Caudate nucleus (tissue), 63 donors: ENCODE measurements at places on chromosomes 5 and 9.

DNA sequence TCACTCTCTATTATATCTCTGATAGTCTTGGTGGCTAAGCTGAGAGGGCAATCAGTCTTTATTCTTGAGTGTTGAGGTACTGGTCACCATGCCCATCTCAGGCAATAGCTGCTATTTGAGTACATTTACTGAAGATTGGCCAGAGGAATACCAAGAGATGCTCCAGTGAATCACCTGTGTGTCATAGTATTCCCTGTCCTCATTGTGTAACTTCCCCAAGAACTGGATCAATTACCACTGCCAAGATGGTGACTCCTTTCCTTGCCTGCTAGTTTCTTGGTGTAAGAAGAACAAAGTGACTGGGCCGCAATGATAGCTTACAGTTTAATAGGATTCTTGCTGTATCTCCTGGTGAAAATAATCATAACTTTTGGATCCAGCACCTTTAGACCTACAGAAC is 418.7 kb upstream of the KIF2A start:
- DNase-seq, result no peak

DNA sequence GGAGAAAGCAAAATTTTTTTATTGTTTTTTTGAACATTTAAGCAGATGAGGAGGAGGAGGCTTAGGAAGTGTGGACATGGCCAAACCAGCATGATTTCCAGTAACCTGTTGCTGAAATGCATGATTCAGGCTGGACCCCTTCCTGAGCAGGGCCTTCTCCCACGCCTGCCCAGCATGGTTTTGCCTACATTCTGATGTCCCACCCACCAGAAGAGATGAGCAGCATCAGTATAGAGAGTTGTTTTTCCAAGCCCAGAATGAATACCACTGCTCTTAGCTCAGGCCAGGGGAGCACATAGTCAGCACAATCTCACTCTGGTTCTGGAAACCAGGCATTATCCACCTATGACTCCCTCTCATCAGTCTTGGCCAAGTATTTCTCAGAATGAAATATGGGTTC is 90.1 kb downstream of the PAPPA start:
- no peak for DNase-seq

GRCh38 chr5:147519380-147519779 is 9.5 kb upstream of the DPYSL3 start:
- DNase-seq, result no peak

DNA sequence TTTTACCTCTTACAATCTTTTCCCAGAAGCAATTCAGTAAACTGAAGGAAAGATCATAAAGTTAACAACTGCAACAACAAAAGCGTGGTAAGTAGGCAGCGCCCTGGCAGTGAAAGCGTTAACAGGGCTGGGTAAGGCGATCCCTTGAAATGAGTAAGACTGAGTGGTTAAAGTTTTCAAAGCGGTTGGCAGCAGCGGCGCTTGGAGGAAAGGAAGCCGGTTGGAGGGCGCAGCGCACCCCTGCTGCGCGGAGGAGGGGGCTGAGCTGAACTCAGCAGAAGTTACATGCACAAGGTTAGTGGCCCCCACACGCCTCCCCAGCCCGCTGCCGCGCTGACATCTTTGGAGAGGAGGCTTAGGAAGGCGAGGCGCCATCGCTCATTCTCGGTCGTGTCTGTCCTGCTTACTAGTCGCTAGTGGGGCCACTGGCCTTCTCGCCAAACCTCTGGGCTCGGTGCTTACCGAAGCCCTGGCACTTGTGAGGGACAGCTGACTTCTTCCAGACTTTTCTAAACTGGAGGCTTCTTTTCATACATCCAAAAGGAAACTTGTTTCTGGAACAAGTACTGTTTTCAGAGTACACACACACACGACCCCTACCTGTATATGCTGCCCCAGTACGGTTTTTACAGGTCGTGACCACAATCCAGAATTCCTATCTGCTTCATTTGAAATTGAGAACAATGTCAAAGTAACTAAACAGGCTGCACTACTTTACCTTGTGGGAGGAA is at the start of gene SH3RF2:
Gene SH3RF2, plus strand, starts transcription at position 178 of the 731 bp plus-strand sequence. CDS start 1,351 bp downstream, outside the sequence.
- DNase-seq, result peak; percentile 64

DNA sequence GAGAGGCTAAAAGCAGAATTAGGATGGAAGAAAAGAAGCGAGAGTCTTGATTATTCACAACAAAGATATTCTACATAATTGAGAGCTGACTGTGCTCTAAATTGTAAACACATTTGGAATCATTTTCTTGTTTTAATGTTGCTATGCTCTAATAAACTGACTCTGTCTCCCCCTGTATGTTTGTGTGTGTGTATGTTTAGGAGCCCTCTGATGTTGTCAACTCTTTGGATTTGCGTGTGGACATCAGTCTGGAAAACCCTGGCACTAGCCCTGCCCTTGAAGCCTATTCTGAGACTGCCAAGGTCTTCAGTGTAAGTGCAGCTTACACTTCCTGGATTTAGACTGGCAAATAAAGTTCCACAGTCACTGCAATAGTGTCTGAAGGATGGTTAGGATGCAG is 37.8 kb downstream of the MOCS2 start:
- DNase-seq, result no peak

GRCh38 chr5:55416306-55416705 is 108.5 kb downstream of the MTREX start:
- no peak for DNase-seq

GRCh38 chr5:172710676-172711075 is 60.3 kb downstream of the DUSP1 start:
- no peak for DNase-seq

- no peak for DNase-seq
Measured at GRCh38 chr5:153749960-153750359, 259.5 kb downstream of the GRIA1 start.

DNA sequence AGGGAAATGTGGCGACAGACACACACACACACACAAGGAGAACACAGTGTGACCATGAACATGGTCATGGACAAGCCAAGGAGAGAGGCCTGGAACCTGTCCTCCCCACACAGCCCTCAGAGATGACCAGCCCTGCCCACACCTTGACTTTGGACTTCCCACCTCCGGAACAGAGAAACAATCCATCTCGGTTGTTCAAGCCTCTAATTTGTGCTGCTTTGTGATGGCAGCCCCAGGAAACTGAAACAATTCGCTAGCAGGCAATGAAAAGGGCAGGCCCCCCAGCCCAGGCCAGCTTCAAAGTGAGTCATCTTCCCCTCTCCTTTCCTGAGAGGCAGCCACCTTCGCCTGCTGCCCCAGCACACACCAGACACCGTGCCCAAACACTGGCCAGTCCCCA is 47.7 kb downstream of the NSUN2 start:
- DNase-seq, result no peak

GRCh38 chr9:136903041-136903554 is 16.8 kb downstream of the TRAF2 start:
- no peak for DNase-seq

GRCh38 chr5:115684513-115685037 is 58.7 kb upstream of the TMED7 start:
- DNase-seq, result no peak

- DNase-seq, result no peak
Measured at GRCh38 chr9:129419382-129419899, 201.5 kb downstream of the C9orf50 start.

DNA sequence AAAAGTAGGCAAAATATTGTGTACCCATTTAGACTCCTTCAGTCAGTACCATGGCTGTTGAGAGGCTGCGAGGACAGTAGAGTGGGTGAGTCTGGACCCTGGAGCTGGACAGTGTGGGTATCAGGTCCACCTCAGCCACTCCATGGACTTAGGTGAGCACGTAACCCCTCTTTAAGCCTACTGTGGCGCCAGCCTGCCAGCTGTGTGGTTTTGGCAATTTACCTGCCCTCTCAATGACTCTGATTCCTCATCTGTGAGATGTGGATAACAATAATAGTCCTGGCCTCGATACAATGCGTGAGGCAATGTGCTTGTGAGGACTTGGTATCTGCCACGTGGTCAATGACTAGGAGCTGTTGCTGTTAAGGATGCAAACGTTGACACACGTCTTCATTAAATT is 17.9 kb downstream of the SLC1A3 start:
- DNase-seq, result no peak

GRCh38 chr9:79054500-79054899 is 517.3 kb upstream of the TLE4 start:
- DNase-seq, result no peak

DNA sequence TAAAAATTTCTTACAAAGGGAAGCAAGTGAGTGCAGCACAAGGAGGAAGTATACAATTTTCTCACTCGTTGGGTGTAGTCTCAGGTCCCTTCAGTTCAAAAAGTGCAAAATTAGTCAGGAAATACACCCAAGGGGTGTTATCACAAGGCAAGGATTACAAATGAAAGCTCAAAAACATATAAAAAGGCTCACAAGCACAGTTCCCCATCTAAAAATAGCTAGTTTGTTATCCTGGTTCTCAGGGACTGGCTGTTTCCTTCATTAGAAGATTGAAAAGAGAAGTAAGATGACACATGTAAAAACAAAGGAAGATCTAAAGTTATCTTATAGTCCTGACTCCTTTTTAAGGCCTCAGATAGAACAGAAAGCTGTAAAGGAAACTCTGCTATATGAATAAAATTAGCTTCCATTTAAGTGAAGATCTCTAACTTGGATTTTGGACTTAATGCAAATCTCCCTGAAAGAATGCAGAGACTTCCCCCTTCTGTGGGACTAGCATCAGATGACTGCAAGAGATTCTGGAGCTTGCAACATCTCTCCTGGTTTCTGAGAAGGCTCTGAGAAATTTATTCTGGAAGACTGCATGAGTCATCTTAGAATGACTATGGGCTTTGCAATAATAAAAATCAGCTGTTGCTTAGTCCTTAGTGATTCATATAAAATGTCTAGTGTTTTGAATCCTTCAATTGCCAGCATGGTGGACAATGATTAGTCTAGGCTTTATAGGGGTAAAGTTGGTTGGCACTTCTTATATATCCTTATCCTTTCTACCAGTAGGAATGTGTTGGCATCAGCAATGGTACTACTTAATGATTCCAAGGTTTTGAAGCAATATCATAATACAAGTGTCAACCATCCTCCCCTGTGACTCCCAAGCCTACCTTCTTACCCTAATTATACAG is 25.4 kb downstream of the DAB2 start:
- DNase-seq, result no peak

GRCh38 chr9:94560237-94560636 is 5.4 kb downstream of the PCAT7 start:
- no peak for DNase-seq

DNA sequence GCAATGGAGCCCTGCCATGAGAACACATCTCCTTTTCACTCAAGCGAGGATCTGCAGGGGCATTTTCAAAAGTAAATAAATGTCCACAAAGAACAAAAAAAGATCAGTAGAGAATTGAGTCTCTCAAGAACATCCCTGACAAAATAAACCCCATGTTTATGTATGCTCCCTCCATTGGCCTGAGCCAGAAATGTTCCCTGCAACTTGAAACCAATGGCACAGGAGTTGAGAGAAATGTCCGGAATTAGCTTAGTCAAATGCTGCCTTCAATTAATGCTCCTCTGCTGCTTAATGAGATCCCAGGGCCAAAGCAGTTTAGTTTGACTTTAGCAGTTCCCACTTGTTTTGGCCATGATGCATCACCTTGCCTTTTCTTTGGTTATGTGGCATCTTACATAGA is 238.3 kb downstream of the EBF1 start:
- no peak for DNase-seq

- no peak for DNase-seq
Measured at GRCh38 chr9:83231039-83231438, 168.1 kb upstream of the RASEF start.

DNA sequence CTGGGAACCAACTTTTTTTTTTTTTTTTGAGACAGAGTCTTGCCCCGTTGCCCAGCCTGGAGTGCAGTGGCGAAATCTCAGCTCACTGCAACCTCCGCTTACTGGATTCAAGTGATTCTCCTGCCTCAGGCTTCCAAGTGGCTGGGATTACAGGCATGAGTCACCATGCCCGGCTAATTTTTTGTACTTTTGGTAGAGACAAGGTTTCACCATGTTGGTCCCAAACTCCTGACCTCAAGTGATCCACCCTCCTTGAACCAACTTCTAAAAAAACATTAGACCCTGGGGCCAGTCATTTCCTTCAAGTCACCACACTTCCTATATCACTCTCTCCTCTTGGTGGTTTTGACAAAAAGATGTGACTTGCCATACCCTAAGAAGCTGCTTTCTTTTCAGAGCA is 10.9 kb upstream of the SHROOM1 start:
- no peak for DNase-seq

GRCh38 chr9:68560071-68560844 is 19.6 kb upstream of the TMEM252 start:
- no peak for DNase-seq

GRCh38 chr9:137760426-137760825 is 117.2 kb upstream of the CACNA1B start:
- no peak for DNase-seq

DNA sequence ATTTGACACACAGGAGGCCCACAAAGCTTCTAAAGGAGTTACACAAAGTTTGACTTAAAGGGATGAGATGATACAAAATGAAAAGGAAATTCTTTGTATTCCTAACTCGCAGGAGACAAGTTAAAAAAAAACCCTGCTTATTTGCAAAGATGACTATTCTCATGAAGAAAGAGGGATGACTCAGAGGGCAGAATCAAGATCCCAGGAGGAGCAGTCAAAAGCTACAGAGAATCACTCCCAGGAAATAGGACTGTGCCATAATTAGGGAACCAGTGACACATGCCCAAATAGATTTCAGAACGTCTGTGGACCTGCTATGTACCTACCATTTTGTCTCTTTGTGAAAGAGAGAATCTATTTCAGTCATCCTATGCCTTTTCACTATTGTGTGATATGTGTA is 103.5 kb upstream of the ARRDC3 start:
- DNase-seq, result no peak

DNA sequence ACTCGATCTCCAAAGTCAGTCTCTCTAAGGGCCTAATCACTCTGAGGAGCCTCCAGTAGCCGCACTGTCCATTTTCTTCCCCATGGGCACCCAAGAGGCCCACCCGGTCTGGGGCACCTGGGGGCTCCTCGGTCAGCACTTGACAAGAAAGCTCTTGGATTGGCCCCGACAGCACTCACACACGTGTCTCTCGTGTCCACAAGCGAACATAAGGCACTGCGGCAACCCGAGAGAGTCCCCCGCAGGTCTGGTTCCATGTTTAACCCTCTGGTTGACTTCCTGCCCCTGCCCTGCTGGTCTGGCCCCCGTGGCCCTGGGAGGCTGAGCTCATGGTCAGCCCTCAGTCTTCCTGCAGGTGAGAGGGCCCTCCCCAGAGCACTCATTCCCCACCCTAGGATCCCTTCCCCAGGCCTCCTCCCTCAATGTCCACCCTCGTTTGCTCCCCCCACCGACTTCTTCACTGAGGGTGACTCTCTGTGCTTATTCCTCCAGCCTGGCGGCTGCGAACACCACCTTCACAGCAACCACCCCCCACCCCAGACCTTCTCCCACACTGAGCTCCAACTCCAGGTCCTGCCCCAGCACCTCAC is 16.3 kb upstream of the LRRC14B start:
- DNase-seq, result no peak

- no peak for DNase-seq
Measured at GRCh38 chr9:92720807-92721535, 43.7 kb downstream of the BICD2 start.

GRCh38 chr9:102135768-102136167 is 397.3 kb upstream of the GRIN3A start:
- no peak for DNase-seq

DNA sequence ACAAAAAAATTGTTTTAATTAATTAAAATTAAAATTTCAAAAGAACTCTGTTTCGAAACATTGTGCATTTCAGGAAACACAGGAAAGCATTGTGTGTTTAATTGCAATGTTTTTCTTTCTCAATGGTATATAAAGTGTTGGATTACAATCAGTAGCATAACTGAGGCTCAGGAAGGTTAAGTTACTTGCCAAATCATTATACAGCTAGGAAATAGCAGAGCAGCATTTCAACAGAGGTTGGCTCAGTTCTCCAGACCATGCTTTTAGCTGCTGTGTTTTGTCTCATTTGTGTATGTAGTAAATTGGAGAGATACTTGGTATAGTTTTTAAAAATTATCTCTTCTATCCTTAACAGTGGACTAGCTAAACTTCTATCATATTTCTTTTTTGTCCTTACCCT is 30.0 kb upstream of the CAMLG start:
- no peak for DNase-seq
